ENCODE measurements at places on chromosomes 4 and X. TPM values are rescaled to one million over a fixed set of nuclear protein-coding genes. Genes with fewer than 3 reads are reported as not detected.

Gene SPANXA2
- total RNA-seq, result not detected

Gene ALPK1
- total RNA-seq, result 52.7 TPM

Gene SMIM43
- not detected for total RNA-seq

DNA sequence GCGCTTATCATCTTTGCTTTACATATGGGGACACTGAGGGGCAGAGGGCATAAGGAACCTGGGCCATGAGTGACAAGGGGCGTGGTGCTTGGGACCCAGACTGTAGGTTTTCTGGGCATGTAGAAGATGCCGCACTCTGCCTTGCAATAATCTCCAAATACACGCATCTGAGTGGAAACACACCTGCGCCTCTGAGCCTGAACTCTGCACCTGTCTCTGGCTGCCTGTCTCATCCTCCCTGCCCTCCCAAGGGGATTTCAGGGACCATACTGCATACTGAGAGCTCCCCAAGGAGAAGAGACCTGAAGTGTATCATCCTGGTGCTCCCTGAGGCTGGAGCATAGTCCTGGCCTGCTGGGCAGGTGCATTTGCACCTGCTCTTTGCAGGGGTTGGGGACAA lies 34.7 kb upstream of the ASMTL start:
- no peaks in the 10 kb centered on the region for H3K36me3 ChIP-seq
- no peak for DNase-seq
- no peaks in the 10 kb centered on the region for H3K4me1 ChIP-seq
- H3K4me3 ChIP-seq, result no peak overlapping the region

Gene TLL1
- total RNA-seq, result 19.5 TPM

DNA sequence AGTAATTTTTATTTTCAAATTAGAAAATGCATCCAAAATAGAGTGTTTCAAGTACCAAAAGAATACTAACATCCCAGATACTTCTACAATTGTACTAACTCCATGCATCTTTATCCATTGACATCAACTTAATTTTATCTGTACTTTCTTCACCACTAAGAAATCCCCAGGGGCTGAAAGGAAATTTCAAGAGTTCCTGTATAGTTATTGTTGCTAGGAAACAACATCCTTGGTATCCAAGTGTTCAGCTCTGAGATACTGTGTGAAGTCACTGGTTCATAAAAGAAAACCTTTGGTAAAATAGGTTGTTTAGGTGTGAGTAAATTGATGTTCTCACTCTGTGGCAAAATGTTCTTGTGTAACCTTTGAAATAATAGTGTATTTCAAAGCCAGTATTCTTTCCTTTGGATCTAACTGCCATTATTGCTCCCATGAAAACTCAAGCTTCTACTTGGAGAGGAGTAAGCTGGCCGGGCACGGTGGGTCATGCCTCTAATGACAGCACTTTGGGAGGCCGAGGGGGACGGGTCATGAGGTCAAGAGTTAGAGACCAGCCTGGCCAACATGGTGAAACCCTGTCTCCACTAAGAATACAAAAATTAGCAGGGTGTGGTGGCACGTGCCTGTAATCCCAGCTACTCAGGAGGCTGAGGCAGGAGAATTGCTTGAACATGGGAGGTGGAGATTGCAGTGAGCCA lies 72.9 kb downstream of the COMMD8 start:
- no peaks in the 10 kb centered on the region for H3K4me1 ChIP-seq
- H3K4me3 ChIP-seq, result no peak overlapping the region
- no peak overlapping the region for H3K27ac ChIP-seq
- no peaks in the 10 kb centered on the region for H3K36me3 ChIP-seq
- no peaks in the 10 kb centered on the region for H3K27me3 ChIP-seq

Gene ZBTB33
- total RNA-seq, result 12.1 TPM

DNA sequence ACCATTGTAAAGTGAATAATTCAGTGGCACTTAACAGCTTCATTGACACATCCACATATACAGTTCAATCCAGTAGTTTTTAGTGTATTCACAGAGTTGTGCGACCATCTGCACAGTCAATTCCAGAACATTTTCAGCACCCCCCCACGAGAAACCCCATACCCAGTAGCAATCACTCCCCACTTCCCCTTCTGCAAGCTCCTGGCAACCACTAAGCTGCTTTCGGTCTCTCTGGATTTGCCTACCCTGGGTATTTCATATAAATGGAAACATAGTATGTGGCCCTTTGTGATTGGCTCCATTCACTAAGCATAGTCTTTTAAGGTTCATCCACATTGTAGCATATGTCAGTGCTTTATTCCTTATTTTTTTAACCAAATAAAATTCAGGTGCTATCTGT lies 10.0 kb downstream of the MSL3 start:
- no peak overlapping the region for H3K4me3 ChIP-seq
- H3K36me3 ChIP-seq, result peaks cover 6% of the 10 kb centered on the region
- H3K27me3 ChIP-seq, result no peaks in the 10 kb centered on the region
- H3K4me1 ChIP-seq, result no peaks in the 10 kb centered on the region
- H3K27ac ChIP-seq, result no peak overlapping the region

DNA sequence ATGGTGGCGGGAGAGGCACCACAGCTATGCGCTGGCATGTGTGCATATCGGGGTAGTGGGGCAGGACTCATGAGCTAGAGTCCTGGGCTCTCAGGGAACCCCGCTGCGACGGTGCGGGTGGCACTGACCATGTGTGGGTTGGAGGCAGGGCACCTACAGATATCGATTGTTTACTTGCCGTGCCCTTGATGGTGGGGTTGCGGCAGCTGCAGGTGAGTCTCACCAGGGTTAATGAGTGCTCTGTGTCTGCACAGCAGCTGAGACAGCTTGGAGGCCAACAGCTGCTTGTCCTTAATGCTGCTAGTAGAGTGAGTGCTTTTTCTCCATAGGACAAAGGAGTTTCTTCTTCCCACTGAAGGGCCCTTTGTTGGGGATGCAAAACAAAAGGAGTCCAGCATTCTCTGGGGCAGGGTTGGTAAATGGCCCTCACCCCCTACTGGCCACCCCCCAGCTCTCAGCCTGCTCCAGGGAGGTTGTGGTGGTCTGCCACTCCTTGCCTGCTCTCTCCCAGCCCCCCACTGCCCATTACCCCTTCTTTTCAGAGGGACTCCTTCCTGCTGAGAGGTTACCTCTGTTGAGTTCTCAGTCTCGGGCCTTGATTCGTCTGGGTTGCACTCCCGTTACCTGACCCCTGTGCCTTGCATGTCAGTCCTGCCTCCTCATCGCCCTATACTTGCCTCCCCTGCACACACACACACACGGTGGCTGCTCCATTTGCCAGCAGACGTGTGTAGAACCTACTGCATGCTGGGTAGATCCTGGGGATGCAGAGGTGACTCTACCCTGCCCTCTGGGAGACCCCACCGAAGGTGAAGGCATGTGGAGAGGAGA lies 52.8 kb downstream of the TBC1D14 start:
- H3K27ac ChIP-seq, result no peak overlapping the region
- no peaks in the 10 kb centered on the region for H3K27me3 ChIP-seq
- DNase-seq, result no peak

Gene RASSF6
- not detected for total RNA-seq

DNA sequence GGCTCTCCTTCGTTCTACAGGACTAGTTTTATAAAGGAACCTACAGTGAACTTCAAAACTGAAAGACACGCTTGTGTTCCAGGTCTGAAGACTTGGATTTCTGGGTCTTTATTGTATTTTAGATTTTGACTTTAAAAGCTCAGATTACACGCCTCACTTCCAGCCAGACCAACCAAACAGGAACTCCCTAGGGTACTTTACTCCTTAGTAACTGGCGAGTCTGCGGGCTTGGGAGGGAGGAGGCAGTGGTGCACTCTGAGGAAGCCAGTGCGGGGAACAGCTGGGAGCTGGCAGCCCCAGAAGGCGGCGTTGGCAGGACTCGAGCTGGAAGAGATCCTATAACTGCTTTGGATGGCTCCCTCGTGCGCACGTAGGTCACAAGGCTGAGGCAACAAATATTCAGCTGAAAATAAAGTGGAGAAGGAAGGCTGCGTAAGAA lies 391 bp upstream of the PHKA1 start:
- peak overlapping the region; percentile 25 for H3K27ac ChIP-seq
- peak; percentile 83 for DNase-seq
- H3K27me3 ChIP-seq, result no peaks in the 10 kb centered on the region
- H3K4me1 ChIP-seq, result no peaks in the 10 kb centered on the region
- no peaks in the 10 kb centered on the region for H3K36me3 ChIP-seq

GRCh38 chrX:146614663-146615478 lies 194.7 kb upstream of the CXorf51B start:
- no peaks in the 10 kb centered on the region for H3K36me3 ChIP-seq
- no peak overlapping the region for H3K27ac ChIP-seq
- DNase-seq, result no peak
- no peak overlapping the region for H3K4me3 ChIP-seq
- no peaks in the 10 kb centered on the region for H3K27me3 ChIP-seq

Gene OPRPN
- total RNA-seq, result not detected

DNA sequence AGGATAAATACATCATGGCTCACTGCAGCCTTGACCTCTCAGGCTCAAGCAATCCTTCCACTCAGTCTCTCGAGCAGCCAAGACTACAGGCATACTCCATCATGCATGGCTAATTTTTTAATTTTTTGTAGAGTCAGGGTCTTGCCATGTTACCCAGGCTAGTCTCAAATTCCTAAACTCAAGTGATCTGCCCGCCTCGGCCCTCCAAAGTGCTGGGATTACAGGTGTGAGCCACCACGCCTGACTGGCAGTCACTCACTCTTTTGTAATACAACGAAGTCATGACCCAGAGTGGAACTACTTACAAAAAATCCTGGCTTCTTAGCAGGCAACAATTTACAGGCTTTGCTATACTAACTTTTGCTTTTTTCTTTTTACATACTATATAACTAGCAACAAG lies 100.7 kb upstream of the MAP3K15 start:
- H3K4me3 ChIP-seq, result no peak overlapping the region
- H3K27me3 ChIP-seq, result no peaks in the 10 kb centered on the region
- no peak for DNase-seq
- no peaks in the 10 kb centered on the region for H3K4me1 ChIP-seq

GRCh38 chrX:146278381-146278780 lies 460.8 kb downstream of the SLITRK2 start:
- no peak overlapping the region for H3K27ac ChIP-seq
- no peaks in the 10 kb centered on the region for H3K36me3 ChIP-seq
- H3K4me1 ChIP-seq, result no peaks in the 10 kb centered on the region
- no peak overlapping the region for H3K4me3 ChIP-seq
- no peaks in the 10 kb centered on the region for H3K27me3 ChIP-seq

DNA sequence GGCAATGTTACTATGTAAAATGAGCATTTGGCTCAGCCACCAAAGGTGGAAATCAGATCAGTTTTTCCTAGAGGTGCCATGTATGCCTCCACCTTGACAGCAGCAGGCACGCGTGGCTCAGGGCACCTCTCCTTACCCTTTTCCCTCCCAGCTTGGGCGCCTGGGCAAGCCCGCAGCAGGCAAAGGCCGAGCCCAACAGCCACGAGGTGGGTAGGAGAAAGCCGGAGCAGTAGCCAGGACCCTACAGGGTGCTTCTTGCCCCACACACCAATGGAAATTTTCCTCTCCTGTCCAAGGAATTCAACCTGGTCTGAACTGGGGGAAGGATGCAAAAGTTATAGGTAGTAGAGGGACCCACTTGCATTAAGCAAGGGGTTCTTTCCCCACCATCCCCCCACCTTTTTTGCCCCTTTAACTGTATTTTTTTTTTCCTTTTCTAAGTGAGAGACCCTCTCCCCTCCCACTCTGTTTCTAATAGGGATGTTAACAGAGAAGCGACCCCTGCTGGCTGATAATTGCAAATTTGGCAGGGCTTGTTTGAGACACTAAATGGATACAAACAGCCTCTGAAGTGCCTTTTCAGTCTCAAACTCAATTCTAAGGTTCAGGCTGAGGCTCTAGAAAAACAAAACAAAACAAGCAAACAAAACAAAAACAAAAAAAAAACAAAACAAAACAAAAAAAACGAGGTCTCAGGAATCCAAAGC lies 895.1 kb downstream of the PCDH18 start:
- no peak for DNase-seq
- no peaks in the 10 kb centered on the region for H3K4me1 ChIP-seq
- H3K27ac ChIP-seq, result no peak overlapping the region
- H3K4me3 ChIP-seq, result no peak overlapping the region
- no peaks in the 10 kb centered on the region for H3K27me3 ChIP-seq

Data from aorta (tissue), 5 donors.